ENCODE measurements at places on chromosomes 13 and 19.

DNA sequence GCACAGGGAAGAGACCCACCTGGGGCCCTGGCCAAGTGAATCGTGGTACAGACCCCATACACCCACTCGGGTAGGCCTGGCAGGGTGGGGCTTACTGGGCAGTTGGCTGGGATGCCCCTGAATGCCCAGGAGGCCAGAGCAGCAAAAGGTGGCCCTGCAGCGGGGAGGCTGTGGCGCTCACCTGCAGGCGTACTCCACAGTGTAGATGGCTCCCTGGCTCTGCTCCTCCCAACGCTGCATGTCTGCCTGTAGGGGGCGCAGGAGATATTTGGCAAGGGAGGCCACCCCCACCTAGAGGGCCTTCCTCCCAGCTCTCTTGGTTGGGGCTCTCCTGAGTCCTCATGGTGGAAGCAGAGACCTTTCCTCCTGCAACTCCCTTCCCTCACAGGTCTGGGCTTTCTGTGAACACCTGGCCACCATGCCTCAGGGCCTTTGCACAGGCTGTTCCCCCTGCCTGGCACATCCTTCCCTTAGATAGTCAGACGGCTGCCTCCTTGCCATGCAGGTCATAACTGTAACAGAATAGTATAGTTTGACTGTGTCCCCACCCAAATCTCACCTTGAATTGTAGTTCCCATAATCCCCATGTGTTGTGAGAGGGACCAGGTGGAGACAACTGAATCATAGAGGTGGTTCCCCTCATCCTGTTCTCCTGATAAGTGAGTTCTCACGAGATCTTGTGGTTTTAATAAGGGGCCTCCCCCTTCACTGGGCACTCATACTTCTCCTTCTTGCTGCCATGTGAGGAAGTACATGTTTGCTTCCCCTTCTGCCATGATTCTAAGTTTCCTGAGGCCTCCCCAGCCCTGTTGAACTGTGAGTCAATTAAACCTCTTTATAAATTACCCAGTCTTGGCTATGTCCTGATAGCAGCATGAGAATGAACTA is 5.9 kb downstream of the BORCS8 start:
- DNase-seq: peak; percentile 50

GRCh38 chr13:95207769-95208366 is 93.4 kb downstream of the ABCC4 start:
- no peak for DNase-seq

GRCh38 chr13:77190349-77190958 is 136.4 kb downstream of the MYCBP2 start:
- DNase-seq: no peak

GRCh38 chr13:94534166-94534565 is 54.7 kb upstream of the DCT start:
- DNase-seq: no peak

- no peak for DNase-seq
These were observed 1.9 kb upstream of the PLPPR3 start for GRCh38 chr19:823565-824121.

DNA sequence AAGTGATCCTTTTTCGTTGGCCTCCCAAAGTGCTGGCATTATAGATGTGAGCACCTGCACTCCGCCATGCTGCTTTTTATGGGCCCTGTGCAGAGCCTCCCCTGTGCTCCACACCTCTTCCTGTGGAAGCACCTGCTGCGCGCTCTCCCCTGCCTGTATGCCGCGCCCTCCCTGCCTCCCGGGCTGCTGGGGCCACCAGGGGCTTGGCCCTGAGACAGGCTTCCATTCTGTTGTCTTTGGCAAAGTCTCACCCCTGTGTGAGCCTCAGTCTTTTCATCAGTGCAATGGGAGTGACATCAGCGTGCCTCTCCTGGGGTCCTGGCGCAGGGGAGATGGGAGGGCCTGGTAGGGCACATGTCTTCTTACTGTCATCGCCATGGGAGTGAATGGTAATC is 1.3 kb downstream of the FAM174C start:
- DNase-seq: no peak

DNA sequence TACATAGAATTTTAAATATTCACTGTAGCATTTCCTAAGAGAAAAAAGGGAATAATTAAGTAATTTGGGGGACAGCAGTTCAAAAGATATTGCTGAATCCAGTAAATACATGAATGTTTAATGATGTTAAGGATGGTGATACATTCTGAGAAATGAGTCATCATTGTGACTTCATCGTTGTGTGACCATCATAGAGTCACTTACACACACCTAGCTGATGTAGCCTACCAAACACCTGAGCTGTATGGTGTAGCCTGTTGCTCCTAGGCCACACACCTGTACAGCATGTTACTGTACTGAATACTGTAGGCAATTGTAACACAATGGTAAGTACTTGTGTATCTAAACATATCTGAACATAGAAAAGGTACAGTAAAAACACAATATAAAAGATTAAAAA is 34.8 kb downstream of the ATP7B start:
- DNase-seq: no peak

- DNase-seq: no peak
These were observed 34.8 kb downstream of the SLAIN1 start for GRCh38 chr13:77732287-77732686.

- no peak for DNase-seq
These were observed 47.0 kb downstream of the RUBCNL start for GRCh38 chr13:46340011-46340410.

Data from activated T-cell treated with anti-CD3 and anti-CD28 coated beads for 4 hours (primary cell).